ENCODE measurements at places on chromosomes 1 and 21.
A peak's percentile ranks its signal among the peaks of the same experiment; 100 is the strongest.

GRCh38 chr1:177343445-177343844, 172.7 kb downstream of the BRINP2 start:
- no peak for DNase-seq

DNA sequence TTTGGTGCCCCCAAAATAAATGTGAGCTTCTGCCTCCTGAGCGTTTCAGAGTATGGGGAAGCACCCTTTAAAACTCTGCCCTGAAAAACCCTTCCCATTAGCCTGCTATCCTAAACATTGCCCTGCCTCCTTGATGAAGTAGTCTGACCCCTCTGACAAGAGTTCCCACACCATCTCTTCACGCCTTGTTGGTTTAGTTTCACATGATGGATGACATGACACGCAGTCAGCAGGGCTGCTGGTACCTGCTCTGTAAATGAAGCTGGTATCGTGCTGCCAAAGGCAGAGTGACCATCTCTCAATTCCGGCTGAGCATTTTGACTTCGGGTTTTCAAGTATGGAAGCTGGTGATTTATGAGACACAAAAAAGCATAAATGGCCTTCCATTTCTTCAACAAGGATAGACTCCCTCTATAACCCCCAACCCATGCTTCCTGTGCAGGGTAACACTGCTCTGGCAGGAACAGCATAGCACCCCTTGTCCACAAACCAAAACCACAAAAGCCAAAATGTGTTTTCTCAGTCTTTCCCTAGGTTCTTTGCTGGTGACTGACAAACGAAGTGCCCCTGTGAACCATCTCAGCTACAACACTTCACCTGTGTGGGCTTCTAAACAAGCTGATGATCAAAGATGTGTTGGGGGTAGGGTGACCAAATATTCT, 444.6 kb downstream of the NUF2 start:
- no peak for DNase-seq

DNA sequence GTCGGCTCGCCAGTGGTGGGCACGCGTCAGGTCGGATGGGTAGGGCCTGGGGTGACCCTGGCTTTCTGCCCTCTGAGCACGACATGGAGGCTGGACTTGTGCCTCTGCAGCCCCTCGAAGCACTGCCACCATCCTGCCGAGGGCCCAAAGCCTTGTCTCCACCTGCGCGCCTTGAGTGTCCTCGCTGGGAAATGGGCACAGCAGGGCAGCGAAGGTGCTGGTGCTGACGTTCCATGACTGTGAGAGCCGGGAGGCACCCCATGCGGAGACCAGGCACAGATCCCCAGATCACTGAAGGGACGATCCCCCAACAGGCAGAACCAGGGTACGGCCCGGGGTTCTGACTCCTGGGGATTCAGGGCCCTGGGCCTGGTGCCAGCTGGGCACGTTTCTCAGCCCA, 60.3 kb downstream of the SIK1 start:
- no peak for DNase-seq

DNA sequence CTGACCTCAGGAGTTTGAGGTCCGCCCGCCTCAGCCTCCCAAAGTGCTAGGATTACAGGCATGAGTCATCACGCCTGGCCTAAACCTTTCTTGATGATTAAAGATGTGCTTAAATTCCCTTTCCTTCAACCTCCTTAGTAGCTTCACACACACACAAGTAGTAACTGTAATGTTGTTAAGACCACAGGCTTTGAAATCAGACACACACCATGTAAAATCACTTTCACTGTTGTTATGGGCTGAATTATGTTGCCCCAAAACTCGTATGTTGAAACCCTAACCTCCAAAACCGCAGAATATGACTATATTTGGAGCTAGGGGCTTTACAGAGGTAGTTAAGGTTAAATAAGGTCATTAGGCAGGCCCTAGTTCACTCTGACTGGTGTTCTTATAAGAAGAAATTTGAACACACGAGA, 180.2 kb downstream of the NR5A2 start:
- no peak for DNase-seq

DNA sequence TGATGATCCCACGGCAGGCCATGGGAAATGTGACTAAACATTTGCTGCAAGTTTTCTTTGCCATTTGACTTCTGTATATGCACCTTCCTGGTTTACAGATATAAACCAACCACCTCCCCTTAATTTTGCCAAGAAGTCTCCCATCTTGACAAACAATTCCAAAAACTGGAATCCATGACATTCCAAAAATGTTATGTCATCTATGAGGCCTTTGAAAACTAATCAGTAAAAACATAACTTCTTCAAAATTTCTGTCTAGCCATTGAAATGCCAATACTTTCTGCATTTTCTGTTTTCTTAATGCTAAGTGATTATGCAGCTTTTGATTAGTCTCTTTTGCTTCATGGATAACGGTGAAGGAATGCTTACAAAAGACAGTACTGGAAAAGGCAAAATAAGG, 84.1 kb downstream of the LYST start:
- no peak for DNase-seq

- peak; percentile 63 for DNase-seq
These were observed 2.0 kb downstream of the HPDL start for GRCh38 chr1:45328680-45329079.

- DNase-seq: no peak
These were observed 20.8 kb upstream of the TSNAX start for GRCh38 chr1:231507476-231508355.

DNA sequence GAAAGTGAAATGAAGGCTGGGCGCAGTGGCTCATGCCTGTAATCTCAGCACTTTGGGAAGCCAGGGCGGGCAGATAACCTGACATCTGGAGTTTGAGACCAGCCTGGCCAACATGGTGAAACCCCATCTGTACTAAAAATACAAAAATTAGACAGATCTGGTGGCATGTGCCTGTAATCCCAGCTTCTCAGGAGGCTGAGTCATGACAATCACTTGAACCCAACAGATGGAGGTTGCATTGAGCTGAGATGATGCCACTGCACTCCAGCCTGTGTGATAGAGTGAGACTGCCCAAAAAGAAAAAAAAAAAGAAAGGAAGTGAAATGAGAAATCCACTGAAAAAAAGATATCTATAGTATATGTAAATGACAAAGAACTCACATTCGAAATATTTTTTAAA, 439.9 kb downstream of the DISC1 start:
- DNase-seq: no peak

GRCh38 chr1:185860311-185860710, 126.1 kb downstream of the HMCN1 start:
- DNase-seq: no peak

GRCh38 chr1:154845174-154845573, 24.9 kb downstream of the KCNN3 start:
- no peak for DNase-seq

- DNase-seq: no peak
These were observed 7.4 kb downstream of the ZNF496 start for GRCh38 chr1:247324204-247324787.

- DNase-seq: no peak
These were observed 139.4 kb downstream of the POU2F1 start for GRCh38 chr1:167360120-167360519.

DNA sequence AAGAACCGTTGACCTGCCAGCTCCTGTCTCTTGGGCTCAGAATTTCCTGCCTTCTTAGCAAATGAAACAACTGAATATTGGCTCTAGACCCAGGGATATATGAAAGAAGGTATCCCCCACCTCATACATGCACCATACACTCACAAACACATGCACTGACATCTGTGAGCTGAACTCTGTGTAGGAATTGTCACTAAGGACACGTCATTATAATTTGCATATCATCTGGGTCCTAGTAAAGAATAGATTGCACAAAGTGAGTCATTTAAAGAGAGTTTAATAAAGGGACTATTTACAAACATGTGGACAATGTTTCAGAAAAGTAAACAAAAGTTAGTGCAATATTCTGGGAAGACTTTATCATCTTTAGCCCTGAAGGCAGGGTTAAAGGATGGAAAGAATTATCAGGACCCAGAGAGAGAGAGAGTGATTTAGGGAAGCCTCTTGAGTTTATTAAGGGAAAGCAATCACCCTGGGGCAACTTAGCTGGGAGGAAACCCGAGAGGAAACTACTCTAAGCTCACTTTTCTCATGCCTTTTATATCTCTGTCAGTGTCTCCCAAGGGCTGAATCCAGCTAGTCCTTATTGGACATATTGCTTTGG, 74.1 kb upstream of the PLA2G4A start:
- DNase-seq: no peak

- DNase-seq: no peak
These were observed 7.9 kb downstream of the KYAT3 start for GRCh38 chr1:88984569-88984968.

DNA sequence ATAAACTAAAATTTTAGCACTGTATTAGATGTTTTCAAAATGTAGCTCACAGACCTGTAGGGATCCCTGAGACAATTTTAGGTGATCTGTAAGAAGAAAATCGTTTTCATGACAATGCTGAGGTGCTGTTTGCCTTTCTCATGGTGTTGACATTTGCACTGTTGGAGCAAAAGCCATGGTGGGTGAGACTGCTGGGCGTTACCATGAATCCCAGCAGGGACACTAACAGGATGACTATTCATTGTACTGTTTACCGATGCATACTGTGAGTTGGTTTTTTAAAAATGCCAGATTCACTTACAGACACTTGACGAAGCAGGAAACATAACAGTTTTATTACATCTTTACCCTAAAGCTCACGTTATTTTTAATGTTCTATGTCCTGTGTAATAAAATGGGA, 468.5 kb downstream of the PCP4 start:
- no peak for DNase-seq

- no peak for DNase-seq
These were observed 346.9 kb upstream of the DAB1 start for GRCh38 chr1:57770772-57771171.

DNA sequence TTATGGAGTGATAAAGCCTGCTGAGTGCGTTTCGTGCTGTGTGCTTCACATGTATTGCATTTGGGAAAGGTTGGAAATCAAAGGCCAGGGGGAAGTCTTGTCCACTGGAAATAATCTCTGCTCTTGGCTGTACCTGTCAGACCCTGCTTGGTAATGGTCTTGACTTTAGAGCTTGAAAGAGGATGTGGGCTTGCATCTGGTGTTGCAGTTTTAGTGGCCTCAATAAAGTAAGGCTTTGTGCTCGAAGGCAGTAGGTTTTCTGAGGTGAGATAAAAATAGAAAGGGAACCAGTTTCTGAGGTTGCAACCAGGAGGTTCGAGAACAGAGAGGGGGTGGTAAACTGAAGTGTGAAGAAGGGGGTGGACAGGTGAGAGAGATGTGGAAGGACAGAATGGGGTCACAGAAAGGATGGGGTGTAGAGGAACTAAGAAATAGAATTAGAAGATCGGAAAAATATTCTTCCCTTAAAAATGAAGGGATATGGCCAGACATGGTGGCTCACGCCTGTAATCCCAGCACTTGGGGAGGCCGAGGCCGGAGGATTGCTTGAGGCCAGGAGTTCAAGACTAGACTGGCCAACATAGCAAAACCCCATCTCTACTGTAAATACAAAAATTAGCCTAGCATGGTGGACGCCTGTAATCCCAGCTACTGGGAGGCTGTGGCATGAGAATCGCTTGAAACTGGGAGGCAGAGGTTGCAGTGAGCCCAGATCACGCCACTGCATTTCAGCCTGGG, 1.5 kb downstream of the S100PBP start:
- no peak for DNase-seq

DNA sequence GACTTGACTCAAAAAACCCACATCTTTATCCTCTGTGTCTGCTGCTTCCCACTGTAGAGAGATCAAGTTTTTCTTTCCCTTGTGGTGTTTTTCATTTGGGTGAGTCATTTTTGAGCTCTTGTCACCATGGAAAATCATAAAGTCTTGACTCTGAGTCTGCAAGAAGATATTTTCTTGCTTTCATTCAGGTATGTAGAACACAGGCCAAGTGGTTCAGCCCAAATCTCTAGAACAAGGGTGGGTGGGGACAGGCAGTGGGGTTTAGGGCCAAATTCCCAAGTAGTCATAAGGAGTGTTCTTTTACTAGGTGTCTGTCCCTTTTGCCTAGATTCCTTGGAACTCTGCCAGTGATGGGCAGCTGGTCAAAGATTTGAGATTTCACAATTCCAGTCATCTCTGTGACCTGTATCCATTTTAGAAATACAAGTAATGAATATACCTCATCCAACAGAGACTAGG, 21.5 kb upstream of the ARHGAP29 start:
- no peak for DNase-seq

- no peak for DNase-seq
These were observed 90.1 kb downstream of the TLR5 start for GRCh38 chr1:223052931-223053330.

- no peak for DNase-seq
These were observed 139.1 kb upstream of the CHRM3 start for GRCh38 chr1:239247285-239247684.

- no peak for DNase-seq
These were observed 334.7 kb upstream of the POU3F1 start for GRCh38 chr1:38381256-38381655.

GRCh38 chr1:228810878-228811711, 75.8 kb downstream of the RHOU start:
- DNase-seq: no peak

DNA sequence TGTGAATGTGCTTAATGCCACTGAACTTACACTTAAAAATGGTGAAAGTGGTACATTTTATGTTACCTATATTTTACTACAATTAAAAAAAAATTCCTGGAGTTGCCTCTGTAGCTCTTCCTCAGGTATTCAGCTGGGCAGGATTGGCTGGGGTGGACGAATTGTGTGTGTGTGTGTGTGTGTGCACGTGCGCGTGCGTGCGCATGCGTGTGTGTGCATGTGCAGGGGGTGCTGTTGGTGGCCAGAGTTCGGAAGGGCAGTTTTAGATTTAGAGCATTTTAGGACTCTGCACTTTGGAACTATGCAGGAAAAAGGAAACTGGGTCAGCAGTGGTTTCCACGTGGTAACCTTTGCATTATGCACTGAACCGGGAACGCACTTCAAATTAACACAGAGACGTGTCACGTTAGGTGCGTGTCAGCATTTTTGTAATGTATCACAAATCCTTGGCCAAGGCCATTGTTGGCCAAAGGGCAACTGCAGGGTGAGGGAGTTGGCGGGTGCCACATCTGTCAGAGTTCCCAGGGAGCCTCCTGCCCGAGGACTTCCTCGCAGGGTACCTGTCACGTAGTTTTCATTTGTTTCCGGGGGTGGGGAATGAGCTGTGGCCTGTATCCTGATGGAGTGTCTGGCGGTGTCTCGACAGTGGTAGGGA, 312.8 kb downstream of the CAMTA1 start:
- no peak for DNase-seq

GRCh38 chr21:44490405-44490804, 35.1 kb downstream of the LRRC3 start:
- DNase-seq: no peak

GRCh38 chr1:91765293-91765692, 120.7 kb downstream of the TGFBR3 start:
- DNase-seq: no peak

GRCh38 chr1:168881656-168882260, 152.8 kb upstream of the DPT start:
- DNase-seq: no peak

- peak; percentile 77 for DNase-seq
These were observed 795 bp upstream of the AHDC1 start for GRCh38 chr1:27604579-27605299.
